Urothelium cell line (cell line): ENCODE measurements at places on chromosomes 11 and 22.

GRCh38 chr11:130814440-130815096 lies 101.7 kb downstream of the SNX19 start:
- DNase-seq = no peak

GRCh38 chr11:117390743-117391142 lies 63.1 kb downstream of the CEP164 start:
- no peak for DNase-seq

- no peak for DNase-seq
Measured at GRCh38 chr11:92458486-92458885, 233.9 kb downstream of the FAT3 start.

DNA sequence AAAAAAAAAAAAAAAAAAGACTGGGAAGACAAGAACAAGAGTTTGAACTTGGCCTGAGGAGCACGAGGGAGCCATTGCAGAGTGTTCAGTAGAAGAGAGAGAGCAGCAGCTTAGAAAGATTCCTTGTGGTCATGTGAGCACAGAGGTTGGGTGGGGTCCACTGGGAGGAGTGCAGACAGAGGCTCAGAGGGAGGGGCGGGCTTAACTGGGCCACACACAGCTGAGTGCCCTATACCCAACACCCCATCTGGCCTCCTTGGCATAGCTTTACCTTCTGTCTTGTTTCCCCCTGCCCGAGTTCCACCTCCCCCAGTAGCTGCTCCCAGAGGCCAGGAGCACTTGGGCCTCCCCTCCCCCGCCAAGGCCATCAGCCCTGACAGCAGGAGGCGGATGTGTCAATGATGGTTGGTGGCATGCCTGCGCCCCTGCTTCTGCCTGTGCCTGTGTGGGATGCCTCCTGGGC lies 12.1 kb downstream of the C11orf86 start:
- no peak for DNase-seq

GRCh38 chr11:63847363-63847762 lies 8.5 kb downstream of the MARK2 start:
- DNase-seq = no peak

- no peak for DNase-seq
Measured at GRCh38 chr11:108985945-108986279, 321.0 kb downstream of the DDX10 start.

DNA sequence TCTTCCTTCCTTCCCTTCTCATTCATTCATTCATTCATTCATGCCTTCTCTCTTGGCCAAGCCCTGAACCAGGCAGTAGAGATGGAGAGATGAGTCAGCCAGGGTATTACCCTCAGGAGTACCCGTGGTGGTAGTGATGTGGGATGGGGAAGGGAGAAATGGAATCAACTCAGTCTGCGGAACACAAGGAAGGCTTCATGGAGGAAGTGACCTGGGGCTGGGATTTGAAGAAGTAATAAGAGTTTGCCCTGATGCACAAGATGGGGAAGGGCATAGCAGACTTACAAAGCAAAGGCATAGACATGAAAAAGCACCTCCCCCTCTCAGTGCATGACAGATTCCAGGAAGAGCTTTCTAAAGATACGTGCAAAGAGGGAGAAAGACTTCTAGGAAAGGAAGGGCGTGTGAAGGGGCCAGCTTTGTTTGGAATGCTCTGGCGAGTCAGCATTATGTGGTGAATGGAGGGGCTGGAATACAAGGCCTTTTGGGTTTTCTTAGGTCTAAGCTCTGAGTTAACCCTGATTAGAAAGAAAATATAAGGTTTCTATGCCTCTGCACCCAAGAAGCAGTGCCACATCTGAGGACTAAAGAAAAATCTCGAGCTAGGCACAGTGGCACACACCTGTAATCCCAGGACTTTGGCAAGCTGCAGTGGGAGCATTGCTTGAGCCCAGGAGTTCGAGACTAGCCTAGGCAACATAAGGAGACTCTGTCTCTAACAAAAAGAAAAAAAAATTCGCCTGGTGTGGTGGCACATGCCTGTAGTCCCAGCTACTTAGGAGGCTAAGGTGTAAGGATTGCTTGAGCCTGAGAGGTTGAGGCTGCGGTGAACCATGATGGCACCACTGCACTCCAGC lies 36.4 kb upstream of the ACER3 start:
- DNase-seq = peak; percentile 27

DNA sequence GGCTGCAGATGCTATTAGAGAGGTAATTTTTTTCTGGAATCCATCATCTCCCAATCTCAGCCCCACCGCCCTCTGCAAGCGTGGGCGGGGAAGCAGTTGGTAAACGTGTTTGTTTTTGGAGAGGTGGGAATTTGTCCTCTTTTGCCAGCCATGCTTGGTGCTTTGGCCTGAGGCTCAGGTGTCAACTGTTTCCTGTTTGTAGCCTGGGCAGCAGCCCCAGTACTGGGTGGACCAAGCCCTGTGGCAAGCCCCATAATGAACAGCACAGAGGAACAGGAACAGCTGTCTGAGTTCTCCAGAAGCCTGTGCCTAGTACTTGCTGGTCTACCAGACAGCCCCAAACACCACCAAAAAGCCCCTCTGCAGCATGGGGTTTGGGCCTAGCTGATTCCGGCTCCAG lies 39.6 kb downstream of the POU2F3 start:
- DNase-seq = no peak

DNA sequence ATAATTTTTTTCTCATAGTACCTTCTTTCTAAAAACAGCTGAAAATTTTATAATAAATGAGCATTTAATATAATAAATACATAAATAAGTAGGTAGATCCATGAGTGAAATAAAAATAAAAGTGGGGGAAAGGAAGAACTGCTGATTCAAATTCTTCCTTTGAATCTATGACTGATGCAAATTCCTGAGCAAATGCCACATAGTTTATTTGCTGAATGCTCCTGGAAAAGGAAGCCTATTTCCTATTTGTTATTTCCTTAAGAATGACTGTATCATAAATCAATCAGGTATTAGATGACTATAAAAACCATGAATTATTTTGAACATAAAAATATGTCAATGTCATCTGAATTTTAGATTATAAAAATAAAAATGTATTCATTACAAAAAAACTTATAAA lies 16.6 kb downstream of the BTBD10 start:
- DNase-seq = no peak

DNA sequence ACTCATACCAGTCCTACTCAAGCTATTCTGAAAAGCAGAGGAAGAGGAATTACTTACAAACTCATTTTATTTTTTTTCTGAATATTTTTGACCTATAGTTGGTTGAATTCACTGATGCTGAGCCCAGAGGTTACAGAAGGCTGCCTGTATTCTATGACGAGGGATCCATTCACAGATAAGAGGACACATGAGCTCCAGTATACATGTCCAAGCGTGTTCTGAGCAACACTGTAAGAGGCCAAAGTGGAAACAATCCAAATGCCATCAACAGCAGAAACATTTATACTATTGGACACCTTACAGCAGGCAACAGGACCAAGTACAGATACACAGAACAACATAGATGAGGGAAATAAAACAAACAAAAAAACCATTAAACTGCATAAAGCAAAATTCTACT lies 10.3 kb downstream of the KDM4E start:
- no peak for DNase-seq

GRCh38 chr11:44537679-44538078 lies 27.8 kb upstream of the CD82 start:
- DNase-seq = no peak

- peak; percentile 98 for DNase-seq
Measured at GRCh38 chr11:69008737-69009440, 4.2 kb downstream of the MRGPRF start.

DNA sequence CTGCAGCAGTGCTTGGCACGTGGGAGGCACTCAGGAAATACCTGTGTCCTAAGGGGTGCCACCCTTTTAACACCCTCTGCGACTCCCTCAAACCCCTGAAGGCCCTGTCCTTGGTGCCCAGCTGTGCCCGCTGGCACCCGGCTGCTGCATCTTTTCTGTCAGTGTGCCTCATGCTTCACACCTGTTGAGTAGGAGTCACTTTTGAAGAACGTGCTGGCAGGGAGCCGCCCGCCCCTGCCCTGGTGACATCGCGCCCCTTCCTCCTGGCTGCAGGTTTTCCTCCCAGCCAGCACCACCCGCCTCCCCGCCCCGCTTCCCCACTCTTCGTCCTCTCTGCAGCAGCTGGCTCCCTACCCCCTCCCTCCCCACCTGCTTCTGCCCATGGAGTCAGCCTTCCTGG lies 17.8 kb downstream of the FRMD8 start:
- DNase-seq = no peak

GRCh38 chr22:23755711-23756110 lies 1.5 kb upstream of the VPREB3 start:
- DNase-seq = no peak

- no peak for DNase-seq
Measured at GRCh38 chr11:104704888-104705287, 193.4 kb downstream of the CASP12 start.

DNA sequence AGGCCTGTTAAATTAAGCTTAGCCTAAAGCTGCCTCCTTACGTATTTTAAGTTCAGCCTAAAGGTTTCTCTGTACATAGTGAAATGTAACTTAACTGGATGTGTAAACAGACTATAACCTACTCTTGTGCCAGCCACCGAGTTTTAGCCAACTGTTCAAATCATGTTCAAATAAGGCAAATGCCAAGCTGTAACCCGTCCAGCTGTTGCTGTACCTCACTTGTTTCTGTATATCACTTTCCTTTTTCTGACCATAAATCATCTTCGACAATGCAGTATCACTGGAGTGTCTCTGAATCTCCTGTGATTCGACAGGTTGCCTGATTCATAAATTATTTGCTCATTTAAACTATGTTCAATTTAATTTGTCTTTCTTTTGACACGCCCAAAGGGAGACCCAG lies 4.0 kb upstream of the PLAAT5 start:
- DNase-seq = no peak

DNA sequence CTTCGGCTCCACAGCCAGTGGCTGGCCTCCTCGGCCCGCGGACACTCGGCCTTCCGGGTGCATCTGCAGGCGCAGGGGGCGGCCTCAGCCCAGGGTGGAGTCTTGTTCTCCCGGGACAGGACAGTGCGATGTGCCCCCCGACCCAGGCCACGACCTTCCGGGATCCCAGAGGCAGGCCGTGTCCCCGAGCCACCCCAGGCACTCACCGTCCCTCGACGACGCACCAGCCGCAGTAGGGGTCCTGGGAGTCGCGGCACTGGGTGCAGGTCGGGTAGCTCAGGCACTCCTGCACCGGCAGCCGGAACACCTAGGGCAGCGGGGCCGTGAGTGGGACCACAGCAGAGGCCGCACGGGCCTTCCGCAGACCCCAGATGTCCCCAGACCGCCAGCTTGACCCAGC lies 17.6 kb upstream of the MAPK11 start:
- no peak for DNase-seq

GRCh38 chr22:37409459-37410050 lies 17.7 kb downstream of the ELFN2 start:
- no peak for DNase-seq

- peak; percentile 75 for DNase-seq
Measured at GRCh38 chr22:44870021-44870420, 117.6 kb downstream of the ARHGAP8 start.

GRCh38 chr11:20844216-20844615 lies 174.8 kb downstream of the NELL1 start:
- DNase-seq = no peak

- no peak for DNase-seq
Measured at GRCh38 chr11:8318536-8318935, 54.9 kb upstream of the LMO1 start.

- peak; percentile 19 for DNase-seq
Measured at GRCh38 chr11:123431619-123432018, 1.6 kb downstream of the GRAMD1B start.

DNA sequence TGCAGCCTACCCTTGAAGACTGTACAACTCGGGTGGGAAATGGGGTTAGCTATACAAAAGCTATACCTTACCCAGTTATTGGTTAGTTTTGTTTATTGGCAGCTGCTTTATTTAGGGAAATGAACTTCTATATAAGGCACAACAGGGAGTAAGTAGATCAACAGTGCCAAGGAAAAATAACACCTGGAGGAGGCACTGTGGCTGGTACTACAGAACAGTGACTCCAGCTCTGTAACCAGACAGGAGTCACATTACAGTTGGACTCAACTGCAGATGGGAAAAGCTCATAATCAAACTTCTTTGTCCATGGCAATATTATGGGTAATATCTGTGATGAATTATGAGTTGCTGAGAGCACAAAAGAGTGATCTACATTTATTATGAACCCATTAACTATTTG lies 14.0 kb downstream of the P4HA3 start:
- no peak for DNase-seq

GRCh38 chr22:22558972-22559603 lies at the start of gene PRAME:
Gene PRAME (minus strand): TSS chr22:22559265. CDS start chr22:22556832, 2,433 bp downstream.
- DNase-seq = peak; percentile 98

DNA sequence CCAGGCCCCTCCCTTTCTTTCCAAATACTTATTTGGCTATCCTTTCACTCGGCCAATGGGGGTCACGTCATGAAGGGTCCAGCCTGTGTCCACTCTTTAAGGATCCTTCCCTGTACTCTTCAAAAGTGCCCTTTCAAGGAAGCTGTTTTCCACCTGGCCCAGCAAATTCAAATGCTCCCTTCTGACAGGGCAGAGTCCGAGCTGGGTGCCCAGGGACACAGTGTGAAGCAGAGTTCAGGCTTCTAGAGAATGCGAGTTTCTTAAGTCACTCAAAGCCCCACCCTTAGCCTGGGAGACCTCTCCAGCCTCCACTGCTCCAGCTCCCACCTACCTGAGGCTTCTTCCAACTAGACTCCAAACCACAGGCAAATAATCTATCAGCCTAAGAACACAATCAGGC lies 5.5 kb upstream of the APOA1 start:
- DNase-seq = no peak

DNA sequence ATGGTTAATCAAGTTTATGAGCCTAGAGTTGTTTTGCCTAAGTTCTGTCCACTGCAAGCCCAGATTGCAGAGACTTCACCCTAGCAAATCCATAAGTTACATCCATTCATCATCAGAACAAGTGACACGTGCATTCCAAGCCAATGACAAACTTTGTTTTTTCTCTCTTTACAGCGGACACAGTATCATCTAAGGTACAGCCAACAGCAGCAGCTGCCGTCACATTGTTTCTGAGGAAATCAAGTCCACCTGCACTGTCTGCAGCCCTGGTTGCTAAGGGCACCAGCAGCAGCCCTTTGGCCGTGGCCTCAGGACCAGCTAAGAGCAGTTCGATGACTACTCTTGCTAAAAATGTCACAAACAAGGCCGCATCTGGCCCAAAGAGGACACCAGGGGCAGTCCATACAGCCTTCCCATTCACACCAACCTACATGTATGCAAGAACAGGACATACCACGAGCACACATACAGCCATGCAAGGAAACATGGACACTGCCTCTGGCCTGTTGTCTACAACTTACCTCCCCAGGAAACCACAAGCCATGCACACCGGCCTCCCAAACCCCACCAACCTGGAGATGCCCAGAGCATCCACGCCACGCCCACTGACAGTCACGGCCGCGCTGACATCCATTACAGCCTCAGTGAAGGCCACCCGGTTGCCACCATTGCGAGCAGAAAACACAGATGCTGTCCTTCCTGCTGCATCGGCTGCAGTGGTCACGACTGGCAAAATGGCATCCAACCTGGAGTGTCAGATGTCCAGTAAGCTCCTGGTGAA lies 155.8 kb downstream of the C11orf91 start:
- DNase-seq = no peak

DNA sequence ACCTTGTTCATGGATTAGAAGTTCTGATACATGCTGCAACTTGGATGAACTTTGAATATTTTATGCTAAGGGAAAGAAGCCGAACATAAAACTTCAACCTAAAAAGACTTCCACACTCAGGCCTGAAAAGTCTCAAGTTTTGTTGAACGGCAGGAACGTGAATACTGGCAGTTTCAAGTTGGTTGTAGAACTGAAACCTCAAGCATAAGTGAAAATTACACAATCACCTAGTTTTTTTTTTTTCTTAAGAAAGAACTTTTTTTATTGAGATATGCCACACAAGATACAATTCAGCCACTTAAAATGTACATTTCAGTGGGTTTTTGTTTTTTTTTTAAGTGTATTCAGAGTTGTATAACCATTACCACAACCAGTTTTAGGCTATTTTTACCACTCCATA lies 50.8 kb upstream of the ADORA2A start:
- DNase-seq = no peak
